Suppressor macrophage (primary cell): ENCODE measurements at places on chromosomes 11 and 22.

GRCh38 chr22:36644333-36644757 lies 59.2 kb downstream of the CACNG2 start:
- peak; percentile 88 for DNase-seq

DNA sequence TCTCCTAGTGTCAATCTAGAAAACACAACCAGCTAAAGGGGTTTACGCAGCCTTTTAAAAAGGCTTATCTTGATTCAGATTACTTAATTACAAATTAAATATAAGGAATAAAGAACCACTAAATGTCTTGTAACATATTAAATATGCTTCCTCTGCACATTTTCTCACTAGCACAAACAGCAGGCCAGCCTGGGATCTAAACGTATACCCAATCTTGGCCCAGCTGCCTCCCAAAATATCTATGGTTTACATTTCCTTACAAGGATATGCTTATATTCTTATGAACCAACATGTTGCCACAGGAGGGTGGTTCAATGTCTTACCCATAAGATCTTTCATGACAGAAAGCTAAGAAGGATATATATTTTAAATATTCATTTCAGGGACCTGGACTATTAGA lies 7.7 kb downstream of the LGR4 start:
- no peak for DNase-seq

- DNase-seq = no peak
These were observed 135.5 kb downstream of the PARVA start for GRCh38 chr11:12512826-12513395.

GRCh38 chr22:36079041-36079440 lies 50.4 kb upstream of the RBFOX2 start:
- DNase-seq = no peak

DNA sequence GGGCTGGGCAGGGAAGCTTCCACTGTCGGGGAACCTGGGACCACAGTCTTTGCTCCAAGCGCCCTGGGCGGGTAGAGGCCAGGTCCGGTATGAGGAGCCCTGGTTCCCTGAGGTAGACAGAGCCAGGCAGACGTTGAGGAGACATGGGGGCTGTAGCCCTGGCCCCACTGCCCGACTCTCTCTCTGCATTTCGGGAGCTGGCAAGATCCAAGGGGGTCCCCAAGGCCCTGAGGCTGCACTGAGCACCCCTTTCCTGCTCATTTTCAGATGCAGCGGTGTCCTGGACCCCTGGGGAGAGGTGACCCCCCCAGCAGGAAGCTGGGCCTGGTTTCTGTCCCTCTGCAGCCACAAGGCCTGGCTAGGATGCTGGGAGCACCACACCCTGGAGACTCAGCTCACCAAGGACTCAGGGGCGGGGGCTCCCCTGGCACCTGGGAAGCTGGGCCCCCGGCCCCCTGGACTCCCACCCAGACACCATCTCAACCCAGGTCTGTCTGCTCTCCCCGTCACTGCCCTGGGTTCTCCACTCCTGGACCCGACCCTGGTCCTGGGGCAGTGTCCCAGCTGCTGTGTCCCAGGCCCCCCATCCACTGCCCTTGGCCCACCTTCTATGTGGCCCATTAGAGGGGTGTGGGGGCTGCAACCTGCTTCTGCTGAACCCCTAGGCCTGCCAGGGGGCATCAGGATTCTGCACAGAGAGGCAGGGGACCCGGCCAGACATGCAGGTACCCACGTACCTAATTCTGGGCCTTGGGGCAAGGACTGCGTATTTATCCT lies 15.0 kb upstream of the MUC6 start:
- DNase-seq = no peak

GRCh38 chr11:27770576-27770975 lies 70.3 kb upstream of the BDNF start:
- DNase-seq = no peak

- DNase-seq = no peak
These were observed 21.2 kb downstream of the USP47 start for GRCh38 chr11:11862999-11863398.

DNA sequence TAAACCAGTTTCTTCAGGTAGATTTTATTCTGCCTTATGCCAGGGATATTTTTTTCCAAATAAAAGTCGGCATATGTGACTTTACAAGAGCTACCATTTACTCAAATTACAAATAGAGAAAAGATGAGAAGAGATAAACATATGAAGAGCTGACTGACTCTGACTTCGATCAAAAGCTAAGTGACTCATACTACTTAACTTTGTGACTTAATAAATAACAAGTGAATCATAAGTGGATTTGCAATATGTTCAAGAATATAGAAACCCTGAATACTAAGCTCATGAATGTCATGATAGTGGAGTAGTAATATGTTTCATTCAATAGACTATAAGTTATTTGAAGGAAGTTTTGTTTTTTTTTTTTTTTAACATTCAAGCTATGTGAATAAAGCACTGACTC lies 130.5 kb upstream of the ANO3 start:
- DNase-seq = no peak

DNA sequence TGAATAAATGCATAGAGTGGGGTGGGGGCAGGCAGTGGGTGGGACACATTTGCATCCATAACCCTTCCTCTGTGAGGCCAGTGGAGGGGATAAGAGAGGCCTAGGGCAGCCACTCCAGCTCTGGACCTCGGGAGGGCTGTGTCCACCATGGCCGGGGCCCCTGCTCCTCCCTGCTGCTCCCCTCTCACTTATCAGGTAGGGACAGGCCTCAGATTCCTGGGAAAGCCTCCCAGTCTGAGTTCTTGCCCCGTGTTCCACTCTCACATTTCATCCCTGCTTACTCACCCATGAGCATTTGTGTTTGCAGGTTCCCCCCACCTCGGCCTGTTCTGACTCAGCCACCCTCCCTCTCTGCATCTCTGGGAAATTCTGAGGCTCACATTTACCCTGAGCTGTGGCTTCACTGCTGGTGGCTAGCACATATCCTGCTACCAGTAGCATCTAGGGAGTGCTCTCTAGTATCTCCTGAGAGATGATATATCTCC lies 128.7 kb upstream of the TOP3B start:
- DNase-seq = no peak

DNA sequence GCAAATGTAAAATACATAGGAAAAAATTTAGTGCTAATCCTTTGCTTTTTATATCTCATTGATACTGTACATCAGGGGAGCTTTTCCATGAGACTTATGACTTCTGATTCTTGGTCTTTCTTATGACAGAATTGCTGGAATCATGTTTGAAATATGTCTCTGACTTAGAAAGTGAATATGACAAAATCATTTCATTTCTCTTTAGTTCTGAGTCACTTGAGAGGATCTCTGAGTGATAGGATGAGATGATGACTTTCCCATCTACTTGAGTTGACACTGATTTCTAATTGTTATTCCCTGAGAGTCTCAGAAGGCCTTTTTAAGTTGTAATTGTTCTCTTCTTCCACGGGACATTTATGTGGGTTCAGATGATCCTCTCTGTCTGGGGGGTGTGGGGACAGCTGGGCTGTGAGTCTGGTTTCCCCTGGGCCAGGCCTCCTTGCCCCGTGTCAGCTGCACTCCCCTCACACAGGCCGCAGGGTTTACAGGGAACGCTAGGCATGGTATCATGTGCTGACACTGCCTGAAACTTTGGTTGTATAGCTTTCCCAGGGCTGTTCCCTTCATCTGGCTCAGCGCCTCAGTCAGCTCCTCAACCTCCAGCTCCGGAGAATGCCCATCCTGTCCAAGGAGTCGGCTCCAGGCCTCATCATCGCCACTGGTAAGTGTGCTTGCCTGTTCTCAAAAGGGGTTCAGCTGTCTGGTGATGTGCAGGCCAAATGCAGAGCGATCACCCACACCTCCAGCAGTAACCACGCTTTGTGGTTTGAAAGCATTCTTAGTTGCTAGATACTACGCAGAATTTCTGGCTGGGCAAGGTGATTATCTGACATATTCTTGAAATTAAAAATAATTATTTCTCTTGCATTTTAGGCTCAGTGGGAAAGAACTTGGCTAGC lies 69.5 kb upstream of the SORL1-AS1 start:
- peak; percentile 17 for DNase-seq

GRCh38 chr22:27514601-27515523 lies 286.7 kb downstream of the MN1 start:
- no peak for DNase-seq

DNA sequence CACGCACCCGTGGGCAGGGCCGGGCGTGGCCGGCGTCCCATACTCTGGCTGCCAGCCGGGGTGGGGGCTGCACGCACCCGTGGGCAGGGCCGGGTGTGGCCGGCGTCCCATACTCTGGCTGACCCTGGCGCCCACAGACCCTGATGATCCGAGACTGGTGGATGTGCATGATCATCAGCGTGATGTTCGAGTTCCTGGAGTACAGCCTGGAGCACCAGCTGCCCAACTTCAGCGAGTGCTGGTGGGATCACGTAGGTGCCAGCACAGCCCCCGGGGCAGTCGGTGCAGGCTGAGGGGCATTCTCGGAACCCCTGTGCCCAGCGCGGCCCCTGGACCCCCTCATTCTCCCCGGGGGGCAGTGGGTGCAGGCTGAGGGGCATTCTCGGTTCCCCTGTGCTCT lies 19.0 kb downstream of the RNH1 start:
- no peak for DNase-seq

- DNase-seq = no peak
These were observed 45.7 kb downstream of the PACS1 start for GRCh38 chr11:66115638-66116301.

- DNase-seq = no peak
These were observed 47.8 kb upstream of the CD5 start for GRCh38 chr11:61054513-61054912.

DNA sequence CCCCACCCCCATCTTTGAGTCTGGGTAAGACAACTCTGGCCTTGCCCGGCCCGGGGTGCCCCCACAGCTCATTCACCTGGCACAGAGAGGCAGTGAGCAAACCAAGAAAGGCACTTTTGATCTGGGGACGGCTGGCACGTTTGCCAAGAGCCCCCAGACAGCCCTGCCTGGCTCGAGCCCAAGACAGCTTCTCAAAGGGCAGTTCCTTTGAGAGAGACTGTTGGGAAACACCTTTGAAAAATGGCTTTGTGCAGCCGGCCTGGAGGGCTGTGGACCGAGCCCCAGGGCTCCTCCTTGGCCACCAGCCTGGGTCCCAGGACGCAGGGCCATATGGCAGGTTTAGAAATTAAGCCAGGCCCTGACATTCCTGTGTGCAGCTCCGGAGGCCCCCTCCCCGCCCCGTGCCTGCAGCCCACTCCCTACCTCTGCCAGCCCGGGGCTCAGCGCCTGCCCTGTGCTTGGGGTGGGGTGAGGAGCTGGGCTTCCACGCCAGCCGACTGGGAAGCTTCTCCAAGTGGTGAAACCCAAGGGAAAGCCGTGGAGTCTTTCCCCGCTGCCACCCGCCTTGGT lies 50.2 kb upstream of the SMIM38 start:
- DNase-seq = no peak

GRCh38 chr11:79940165-79940564 lies 499.3 kb upstream of the TENM4 start:
- no peak for DNase-seq

- DNase-seq = no peak
These were observed 41.3 kb downstream of the NEU3 start for GRCh38 chr11:75029836-75030631.

DNA sequence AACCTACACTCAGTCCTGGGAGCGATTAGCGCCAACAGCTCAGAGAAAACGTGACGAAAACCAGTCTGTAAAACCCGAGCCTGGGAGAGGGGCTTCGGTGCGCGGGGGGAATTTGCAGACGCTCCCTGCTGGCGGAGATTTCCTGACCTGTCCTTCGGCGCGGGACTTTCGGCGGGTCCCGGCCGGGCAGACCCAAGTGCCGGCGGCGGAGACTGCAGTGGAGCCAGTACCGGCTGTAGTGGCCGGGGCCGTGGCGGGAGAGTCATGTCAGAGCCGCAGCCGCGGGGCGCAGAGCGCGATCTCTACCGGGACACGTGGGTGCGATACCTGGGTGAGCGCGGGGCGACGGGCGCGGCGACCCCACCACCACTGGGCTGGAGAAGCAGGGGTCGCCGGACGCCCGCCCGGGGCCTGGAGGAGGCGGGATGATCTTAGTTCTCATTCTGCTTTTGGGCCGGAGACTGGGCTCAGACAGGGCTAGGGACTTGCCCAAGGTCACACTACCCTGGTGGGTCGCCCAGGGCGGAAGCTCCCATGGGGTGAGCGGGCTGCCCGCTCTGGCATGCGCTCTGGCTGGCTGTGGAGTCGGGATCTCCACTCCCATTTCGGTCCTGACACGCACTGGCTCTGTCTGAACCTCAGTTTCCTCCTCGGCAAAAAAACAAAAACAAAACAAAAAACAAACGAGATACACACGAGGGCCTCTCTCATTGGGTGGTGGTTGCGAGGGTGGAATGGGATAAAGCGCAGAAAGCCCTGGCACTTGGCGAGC lies at the start of gene MTFP1:
Gene MTFP1, plus strand, starts transcription at position 153 of the 772 bp plus-strand sequence. Its CDS starts 112 bp downstream, at position 265.
- peak; percentile 60 for DNase-seq

DNA sequence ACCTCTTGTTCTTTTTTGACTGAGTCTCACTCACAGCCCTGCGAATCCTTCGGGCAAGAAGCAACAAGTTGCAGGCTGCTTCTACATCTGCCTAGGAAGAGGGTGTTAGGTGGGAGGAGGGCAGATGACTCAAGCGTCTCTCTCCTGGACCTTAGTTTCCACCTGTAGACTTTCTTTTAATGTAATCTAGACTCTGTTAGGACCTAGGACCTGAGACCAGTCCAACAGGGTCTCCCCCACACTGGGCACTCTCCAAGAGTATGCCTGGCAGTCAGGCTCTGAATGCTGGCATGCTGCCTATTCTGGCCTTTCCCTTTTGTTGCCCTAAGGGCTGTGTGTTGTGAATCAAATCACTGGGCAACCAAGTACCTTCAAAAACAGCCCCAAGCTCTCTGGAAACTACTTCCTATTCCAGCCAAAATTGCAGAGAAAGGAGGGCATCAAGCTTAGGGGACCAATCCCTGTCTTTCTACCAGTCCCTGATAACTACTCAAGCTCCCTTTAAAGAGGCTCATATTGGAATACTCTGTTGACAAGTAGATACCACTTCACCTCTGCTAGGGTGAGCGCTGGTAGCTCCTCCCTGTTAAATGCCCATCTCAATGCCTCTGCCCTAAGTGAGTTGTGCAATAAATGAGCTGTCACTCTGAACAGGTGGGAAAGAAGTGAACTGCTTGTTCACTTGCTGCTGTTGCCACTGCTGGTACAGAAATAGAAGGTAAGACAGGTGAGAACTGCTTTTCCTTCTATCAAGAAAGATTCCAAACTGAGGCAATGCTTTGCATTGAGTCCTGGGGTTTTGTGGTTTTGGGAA lies at the start of gene BBOX1:
Gene BBOX1, plus strand, starts transcription at position 514 of the 814 bp plus-strand sequence. CDS start 14,616 bp downstream, outside the sequence.
- no peak for DNase-seq
